Spleen (tissue), 13 donors: ENCODE measurements at places on chromosomes 12 and 14.
A peak's percentile ranks its signal among the peaks of the same experiment; 100 is the strongest.

GRCh38 chr12:9867531-9867930, 1.6 kb downstream of the CLEC2B start:
- no peak for DNase-seq

DNA sequence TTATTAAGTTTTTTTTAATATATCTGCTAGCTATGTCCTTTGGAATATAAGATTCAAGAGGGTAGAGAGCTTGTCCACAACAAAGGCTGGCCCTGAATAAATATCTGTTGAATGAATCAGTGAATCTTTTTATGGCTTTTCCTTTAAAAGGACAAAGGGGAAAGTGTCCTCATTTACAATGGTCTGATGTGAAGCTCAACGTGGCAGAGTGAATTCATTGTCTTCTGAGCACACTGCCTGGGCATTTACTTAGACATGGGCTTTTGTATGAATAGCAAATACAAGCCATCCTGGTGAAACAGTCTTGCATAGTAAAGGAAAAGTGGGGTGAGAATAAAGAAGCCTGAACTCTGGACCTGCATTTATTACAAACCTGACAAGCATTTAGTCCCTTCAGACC, 201.2 kb downstream of the NELL2 start:
- DNase-seq = no peak

- peak; percentile 94 for DNase-seq
Measured at GRCh38 chr12:108618079-108618952, 15.4 kb downstream of the SELPLG start.

DNA sequence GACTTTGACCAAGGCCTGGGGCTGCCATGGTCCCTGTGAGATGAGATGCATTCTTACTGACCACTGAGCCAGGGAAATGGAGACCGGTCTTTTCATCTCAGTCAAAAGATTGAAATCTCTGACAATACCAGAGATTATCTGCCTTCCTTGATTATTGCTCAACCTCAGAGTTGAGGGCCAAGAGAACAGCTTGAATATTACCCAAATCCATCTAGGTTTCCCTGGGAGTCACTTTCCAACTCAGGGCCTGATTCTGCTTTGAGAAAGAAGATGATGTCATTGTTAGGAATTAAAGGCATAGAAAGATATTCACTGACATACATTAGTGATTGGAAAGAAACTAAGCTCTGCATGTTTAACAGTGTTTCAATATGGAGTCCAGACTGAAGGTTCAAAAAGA, 515.9 kb upstream of the TBX3 start:
- no peak for DNase-seq

GRCh38 chr12:31029468-31029867, 44.2 kb upstream of the DDX11 start:
- DNase-seq = no peak

GRCh38 chr14:102565331-102565887, 27.0 kb upstream of the RCOR1 start:
- DNase-seq = no peak

- no peak for DNase-seq
Measured at GRCh38 chr12:92703786-92704185, 997 bp downstream of the PLEKHG7 start.

GRCh38 chr12:100554608-100555077, 18.8 kb upstream of the GAS2L3 start:
- DNase-seq = no peak

GRCh38 chr14:104537613-104537988, 42.0 kb upstream of the C14orf180 start:
- DNase-seq = no peak

DNA sequence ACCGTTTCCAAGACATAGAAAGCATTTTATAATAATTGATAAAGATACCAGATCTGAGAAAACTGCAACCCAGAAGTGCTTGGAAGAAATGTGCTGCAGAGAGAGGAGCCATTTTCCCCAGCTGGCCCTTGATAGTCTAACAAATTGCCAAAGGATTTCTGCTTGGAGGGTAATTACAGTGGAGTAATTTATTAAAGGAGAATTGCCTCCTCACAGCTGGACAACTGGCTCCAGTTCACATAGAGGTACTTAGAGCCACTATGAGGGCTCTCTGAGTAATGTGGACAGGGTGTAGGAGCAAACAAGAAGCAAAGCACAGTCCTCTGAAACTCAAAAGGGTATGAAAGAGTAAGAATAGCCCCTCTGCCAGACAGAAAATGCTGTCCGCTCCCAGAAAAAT, 335.6 kb downstream of the SYT1 start:
- DNase-seq = no peak

GRCh38 chr14:99360774-99361595, 89.0 kb upstream of the BCL11B start:
- DNase-seq = no peak

GRCh38 chr12:46373301-46374296, 1.0 kb upstream of the SLC38A2 start:
- DNase-seq = peak; percentile 91

DNA sequence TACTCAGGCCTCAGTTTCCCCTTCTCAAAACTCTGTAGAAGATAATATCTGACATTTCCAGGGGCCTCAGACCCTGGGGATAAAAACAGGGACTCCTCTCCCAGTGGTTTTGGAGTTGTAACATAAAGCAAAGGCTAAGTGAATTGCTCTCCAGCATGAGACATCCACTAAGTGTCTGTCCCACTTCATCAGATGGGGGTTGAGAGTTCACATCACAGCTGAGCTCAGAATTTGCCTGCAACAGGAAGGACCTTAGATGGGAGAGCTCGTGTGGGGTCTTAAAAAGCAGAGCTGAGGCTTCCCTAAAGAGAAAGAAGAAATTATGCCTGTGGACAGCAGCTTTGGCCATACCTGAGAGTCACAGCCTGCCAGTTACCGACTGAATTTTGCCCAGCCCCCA, 61.1 kb downstream of the TBX5 start:
- no peak for DNase-seq

GRCh38 chr12:117118838-117119591, 19.8 kb upstream of the TESC start:
- DNase-seq = no peak

- no peak for DNase-seq
Measured at GRCh38 chr12:38772437-38772836, 133.0 kb downstream of the CPNE8 start.

GRCh38 chr12:1705774-1706631, 15.1 kb downstream of the ADIPOR2 start:
- DNase-seq = no peak

- DNase-seq = no peak
Measured at GRCh38 chr12:92041742-92042141, 103.9 kb downstream of the BTG1 start.

- DNase-seq = no peak
Measured at GRCh38 chr12:126067626-126068329, 1002.5 kb downstream of the AACS start.

GRCh38 chr12:388541-389141, 479 bp downstream of the KDM5A start:
- DNase-seq = peak; percentile 90

DNA sequence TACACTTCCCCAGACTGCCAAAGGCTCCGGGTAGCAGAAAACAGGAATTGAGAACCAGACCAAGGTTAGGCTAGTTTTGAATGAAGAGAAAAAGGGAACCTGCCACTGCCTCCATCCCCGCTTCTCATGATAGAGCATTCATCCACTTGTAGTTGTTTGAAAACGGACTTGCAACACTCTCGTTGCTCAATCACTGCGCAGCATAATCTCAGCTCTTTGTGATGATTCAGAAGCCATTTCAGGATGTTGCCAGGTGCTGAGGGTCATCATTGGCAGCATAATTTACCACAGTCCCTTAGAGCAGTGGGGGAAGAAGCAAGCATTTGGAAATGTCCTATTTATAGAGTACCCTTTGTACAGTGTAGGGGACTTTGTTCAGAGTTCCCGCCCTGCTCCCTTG, 25.6 kb downstream of the KCNK13 start:
- no peak for DNase-seq

DNA sequence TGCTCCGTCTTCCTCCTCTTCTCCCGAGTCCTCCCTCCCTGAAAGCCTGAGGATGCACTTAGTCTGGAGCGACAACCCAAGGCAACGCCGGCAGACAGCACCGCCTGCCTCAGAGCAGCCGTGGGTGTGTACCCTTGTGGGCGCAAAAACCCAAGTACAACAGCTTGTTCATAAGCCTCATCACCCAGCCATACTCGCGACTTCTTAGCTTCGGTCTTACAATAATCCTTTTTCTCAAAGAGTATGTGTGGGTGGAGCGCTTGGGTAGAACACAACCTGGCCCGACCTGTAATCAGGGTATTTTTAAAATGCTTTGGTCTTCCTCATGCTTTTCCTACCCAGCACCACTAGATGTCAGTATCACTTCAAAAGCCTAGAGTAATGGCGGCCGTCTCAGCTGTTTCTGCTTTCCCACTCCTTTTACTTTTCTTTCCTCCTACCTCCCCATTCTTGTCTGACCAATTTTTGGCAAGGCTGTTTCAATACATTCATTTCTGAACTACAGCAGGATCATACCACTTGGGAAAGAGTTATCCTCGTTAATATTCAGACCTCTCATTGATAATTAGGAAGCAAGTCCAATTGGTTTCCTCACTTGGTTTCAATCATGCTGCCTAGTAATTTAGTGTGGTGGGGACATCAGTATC, 198.9 kb downstream of the EPS8 start:
- peak; percentile 77 for DNase-seq

DNA sequence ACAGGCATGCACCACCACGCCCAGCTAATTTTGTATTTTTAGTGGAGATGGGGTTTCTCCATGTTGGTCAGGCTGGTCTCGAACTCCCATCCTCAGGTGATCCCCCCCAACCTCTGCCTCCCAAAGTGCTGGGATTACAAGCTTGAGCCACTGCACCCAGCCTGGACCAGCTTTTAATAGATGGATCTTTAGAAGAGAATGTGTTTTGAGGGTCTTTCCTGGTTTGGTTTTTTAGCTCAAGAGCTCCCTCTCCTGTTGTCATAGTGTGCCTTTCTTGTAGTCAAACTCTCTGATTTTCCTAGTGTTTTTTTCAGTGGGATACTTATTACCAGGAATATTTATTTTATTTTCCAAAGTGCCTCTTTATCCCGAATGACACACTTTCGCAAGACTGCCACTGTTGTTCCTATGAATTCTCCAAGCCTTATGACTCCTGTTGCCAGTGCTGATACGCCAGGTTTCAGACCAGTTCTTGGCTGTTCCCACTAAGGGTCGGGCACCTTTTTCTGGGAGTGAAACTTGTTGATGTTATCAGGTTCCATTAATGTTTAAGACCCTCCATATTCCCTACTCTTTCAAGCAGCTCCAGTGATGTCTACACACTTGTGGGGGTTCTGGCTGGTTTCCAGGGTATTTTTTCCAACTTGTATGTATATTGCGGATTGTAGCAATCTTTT, 31.5 kb upstream of the LIMA1 start:
- no peak for DNase-seq

DNA sequence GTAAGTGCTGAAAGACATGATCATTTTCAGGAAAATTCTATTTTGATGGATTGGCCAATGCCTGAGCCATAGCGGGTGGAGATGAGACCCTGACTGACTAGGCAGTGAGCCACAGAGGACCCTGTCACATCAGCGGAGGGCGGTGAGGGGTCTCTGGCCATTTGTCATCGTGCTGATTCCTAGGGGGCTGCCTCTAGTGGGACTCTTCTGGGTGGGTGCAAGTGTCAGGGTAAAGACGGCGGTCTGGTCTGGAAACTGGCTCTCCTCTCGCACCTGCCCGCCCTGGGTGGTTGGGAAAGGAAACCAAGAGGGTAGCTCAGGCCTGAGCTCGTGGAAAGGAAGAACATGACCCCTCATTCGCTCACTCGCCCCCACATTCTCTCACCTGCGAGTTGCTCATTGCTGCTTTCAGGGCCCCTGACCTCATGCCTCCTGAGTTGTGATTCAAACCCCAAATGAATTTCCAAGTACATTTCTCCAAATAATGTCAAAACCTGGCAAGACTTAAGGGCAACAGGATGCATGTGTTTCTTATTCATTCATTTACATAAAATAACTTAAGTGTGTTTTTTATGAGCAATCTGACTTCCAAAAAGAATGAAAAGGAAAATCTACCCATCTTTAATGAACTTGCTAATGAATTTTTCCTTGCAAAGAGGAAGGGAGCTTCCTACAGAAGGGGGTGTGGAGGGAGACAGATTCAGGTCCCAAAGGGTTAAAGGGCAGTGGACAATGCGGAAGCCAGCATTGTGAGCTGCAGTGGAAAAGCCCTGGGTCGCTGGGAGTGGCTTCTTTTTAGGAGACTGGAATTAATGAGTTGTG, 12.8 kb downstream of the MEG3 start:
- peak; percentile 44 for DNase-seq

DNA sequence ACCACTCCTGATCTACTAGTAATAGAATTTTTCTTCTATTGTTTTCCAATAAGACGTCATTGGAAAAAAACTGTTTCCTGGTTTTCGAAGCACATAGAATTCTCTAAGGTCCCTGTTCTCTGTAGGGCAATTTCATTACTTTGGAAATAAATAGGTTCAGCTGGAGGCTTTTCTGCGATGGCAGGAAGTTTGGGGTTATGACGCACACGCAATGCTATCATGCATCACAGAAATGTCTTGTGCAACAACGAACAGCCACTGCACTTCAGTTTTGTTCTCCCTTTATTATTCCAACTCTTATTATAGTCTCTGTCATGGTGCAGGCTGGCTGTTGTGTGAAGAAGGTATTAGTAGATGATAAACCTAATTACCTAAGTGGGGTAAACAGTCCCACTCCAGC, 59.0 kb downstream of the KCNK10 start:
- DNase-seq = no peak

DNA sequence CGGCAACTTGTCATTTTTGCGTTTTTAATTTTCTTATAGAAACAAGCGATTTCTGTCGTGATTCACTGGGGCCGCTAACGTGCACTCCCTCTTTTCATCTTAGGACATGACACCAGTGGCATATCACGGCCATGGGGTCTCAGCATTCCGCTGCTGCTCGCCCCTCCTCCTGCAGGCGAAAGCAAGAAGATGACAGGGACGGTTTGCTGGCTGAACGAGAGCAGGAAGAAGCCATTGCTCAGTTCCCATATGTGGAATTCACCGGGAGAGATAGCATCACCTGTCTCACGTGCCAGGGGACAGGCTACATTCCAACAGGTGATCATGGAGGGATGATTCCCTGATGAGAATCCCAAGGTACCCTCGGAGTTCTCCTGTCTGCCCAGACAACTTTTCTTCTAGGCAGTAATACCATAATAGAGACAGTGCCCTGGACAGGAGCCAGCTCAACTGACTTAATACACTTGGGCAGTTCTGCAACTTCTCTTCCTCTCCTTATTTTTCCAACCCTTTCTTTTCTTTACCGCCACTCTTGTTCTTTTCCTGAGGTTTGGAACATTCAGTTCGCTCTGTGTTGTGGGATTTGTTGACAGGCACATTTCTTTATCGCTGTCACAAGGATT, 821 bp downstream of the TMEM106C start:
- peak; percentile 74 for DNase-seq
